ENCODE measurements at places on chromosomes 1 and 21.

DNA sequence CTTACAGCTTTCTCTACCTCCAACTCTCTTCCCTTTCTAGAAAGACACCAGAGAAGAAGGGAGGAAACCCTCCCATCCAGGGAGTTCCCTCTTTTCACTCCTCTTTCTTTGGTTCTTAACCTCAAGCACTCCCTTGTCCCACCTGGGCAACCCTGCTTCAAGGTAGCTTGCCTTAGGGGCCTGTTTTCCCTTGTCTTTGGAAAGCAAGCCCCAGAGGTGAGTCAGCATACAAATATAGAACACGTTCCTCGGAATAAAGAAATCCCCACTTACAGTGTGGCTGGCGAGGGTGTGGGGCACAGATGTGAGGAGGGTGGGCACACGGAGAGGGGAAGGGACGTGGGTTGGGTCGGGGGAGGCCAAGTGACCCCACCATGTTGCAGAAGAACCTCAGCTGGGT is 26.1 kb upstream of the KCNE2 start:
- DNase-seq: no peak

DNA sequence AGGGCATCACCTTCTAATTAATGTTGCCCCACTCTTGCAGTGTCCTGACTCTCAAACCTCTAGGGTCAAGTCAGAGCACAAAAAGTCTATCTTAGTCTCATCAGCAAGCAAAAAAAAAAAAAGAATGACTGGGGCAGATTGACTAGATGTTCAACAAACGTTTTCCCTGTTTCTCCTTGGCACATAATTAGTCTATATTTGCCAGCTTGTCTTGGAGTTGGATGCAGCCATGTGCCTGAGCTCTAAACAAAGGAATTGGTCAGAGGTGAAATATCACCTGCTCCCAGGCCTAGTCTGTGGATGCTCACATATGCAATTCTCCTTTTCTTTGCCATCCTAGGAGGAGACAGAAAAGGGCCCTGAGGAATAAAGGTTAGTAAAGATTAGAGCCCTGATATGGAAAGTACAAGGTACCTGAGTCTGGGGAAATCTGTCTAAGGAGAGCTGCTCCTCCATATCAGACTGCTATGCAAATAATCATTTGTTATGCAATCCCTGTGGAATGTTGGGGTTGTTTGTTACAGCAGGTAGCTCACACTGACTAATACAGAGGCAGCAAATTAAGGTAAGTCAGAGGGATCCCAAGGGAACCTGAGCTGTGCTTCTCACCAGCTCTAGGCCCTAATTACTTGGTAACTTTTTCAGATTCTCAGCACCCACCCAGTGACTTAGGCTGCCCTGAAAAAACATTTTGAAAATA is 130.8 kb downstream of the BRINP2 start:
- DNase-seq: no peak

- no peak for DNase-seq
These were observed 49.2 kb upstream of the PAX7 start for GRCh38 chr1:18581420-18581880.

- DNase-seq: no peak
These were observed 99.1 kb downstream of the HLCS start for GRCh38 chr21:36867291-36867905.

DNA sequence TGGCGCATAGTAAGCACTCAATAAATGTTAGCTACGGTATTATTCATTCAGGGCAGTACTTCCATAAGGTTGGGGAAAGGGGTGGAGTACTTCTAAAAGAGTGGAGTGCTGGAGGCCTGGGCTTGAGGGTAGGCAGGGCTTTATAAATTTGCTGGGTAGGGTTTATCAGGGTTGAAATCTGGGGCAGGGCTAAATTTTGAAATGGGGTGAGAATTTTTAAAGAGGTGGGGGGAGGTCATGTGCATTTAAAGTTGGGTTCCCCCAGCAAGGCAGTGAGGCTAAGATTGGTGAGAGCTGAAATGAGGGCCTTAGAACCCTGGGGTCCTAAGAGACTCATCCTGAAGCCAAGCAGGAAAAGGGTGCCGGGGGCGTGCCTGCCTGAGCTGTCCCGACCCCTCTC is 10.0 kb downstream of the CATSPER4 start:
- no peak for DNase-seq

DNA sequence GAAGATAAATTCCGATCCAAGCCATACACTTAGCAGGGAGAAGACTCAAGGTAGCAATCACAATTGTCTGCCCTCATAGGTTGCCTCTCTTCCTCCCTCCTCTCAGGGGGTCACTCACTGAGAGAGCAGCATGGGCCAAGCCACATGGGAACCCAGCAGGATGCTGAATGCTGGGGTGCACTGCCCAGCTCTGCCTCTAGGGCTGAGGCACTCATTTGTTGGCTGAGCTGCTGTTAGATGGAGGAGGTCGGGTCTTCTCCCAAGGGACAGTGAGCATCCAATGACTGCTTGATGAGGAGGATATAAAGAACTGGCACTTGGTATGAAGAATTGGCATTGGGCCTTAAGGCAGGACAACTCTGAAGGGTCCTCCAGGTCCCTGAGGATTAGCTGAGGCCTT is 418.8 kb downstream of the SIPA1L2 start:
- DNase-seq: no peak

DNA sequence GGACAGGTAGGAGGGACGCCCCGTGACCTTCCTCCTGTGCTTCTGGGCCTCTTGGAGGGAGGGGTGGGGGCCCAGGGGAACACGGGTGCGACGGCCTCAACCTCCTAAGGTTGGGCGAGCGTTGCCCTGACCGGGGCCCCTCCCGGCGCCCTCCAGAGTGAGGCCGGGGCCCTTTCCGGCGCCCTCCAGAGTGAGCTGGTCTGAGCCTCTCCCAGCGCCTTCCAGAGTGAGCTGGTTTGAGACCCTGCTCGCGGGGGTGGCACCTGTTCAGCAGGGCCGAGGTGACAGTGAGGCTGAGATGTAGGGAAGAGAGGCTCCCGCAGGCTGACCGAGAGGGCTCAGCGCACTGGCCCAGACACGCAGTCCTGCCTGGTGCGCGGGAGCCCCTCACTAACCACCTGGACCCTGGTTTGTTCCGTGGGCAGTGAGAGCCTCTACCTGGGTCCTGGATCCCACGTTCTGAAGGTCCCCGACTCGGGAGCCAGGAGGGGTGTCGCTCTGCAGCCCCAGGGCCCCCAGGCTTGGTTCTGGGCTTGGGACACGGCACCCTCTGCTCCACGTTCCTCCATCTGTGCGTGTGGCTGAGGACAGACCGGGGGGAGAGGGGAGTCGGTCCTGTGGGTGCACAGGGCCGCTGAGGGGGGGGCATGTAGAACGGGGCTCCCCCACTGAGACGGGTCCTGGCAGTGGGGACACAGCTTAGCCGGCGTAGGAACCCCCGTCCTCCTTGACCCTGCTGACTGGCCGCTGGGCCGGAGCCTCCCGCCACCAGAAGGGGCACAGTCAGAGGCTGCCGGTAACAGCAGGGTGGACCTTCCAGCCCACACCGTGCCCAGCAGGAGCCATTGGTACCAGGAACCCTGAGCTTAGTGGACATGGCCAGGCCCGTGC is 1.4 kb downstream of the COL6A1 start:
- DNase-seq: no peak

DNA sequence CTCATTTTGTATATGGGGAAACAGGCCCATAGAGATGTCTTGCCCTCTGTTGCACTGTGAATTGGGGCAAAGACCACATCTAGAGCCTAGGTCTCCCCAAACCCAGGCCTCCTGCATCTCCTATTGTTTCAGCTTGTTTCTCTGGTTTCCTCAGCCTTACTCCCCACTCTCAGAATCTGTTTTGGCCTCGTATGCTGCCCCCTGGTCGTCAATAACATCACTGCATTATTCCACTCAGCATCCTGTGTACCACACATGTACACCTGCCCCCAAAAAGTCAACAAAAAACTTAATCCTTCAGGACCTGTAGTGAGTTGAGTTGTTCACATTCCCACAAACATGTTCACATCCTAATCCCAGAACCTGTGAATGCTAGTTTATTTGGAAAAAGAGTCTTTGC is 184.8 kb downstream of the BRINP2 start:
- no peak for DNase-seq

Data from hypothalamus (tissue), 51 donors.